ENCODE measurements at places on chromosomes 2 and 18.

- DNase-seq = no peak
Measured at GRCh38 chr2:25483607-25484266, 142.0 kb upstream of the DNMT3A start.

- no peak for DNase-seq
Measured at GRCh38 chr2:124646166-124646815, 621.2 kb downstream of the CNTNAP5 start.

- no peak for DNase-seq
Measured at GRCh38 chr2:206831442-206831995, 66.1 kb downstream of the FASTKD2 start.

- no peak for DNase-seq
Measured at GRCh38 chr2:229654437-229654836, 59.9 kb downstream of the DNER start.

GRCh38 chr2:103361712-103362111, 599.9 kb downstream of the TMEM182 start:
- DNase-seq = no peak

DNA sequence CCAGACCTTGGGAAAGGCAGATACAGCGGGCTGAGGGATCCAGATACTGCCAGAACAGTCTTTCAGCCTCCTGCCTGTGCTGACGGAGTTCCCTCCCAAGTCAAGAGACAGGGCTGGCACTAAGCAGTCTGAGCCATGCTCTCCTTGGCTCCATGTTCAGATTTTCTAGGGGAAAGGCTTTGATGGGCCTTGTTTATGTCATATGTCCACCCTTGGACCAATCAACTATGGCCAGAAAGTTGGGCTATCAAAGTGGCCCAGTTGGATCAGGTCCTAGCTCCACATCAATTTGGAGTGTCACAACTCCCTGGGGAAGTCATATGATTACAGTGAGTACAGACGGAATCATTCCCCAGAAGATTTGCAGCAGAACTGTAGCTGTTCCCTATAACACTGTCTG, 152.0 kb downstream of the GREB1L start:
- DNase-seq = no peak

DNA sequence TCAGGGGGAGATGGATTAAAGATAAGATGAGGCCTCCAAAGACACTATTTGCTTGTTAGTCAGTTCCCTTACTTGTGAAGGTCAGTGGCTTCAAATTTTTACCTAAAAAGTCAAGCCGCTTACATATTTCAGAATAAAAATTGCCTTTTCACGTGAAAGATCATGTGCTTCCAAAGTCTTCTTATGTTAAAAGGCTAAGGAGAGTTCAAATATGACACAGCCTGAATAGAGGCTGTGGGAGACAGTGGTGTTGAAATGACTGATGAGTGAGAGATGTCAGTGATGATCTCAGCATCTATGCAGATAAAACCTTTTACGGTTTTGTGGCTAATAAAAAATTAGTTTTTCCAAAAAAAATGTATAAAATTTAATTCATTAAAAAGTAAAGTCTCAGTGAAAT, 40.5 kb downstream of the UPP2 start:
- DNase-seq = no peak
